ENCODE measurements at places on chromosomes 7 and 10. TPM values are rescaled to one million over a fixed set of nuclear protein-coding genes. Genes with fewer than 3 reads are reported as not detected.
A peak's percentile ranks its signal among the peaks of the same experiment; 100 is the strongest.

- no peaks in the 10 kb centered on the region for H3K36me3 ChIP-seq
- H3K4me3 ChIP-seq, result no peak overlapping the region
- no peaks in the 10 kb centered on the region for H3K4me1 ChIP-seq
- DNase-seq, result no peak
- H3K27me3 ChIP-seq, result no peaks in the 10 kb centered on the region
Measured at GRCh38 chr7:39721345-39721744, 98.0 kb downstream of the RALA start.

Gene IFIT3
- total RNA-seq, result 27.2 TPM

DNA sequence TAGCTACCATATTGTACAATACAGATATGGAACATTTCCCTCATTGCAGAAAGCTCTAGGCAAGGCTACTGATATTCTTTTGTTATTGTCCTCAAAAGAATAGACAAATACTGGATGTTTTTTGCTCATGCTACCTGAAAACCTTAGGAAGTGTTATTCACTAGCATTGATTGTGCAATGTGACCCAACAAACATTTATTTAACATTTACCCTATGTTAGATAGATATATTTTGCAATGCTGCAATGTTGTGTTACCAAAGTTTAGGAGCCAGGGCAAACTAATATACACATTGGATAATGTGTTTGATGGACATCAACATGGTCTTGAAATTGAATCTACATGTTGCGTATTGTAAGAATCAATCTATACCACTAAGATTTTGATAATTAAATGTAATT lies 112.8 kb upstream of the CREB5 start:
- no peaks in the 10 kb centered on the region for H3K4me1 ChIP-seq
- no peak for DNase-seq
- H3K4me3 ChIP-seq, result no peak overlapping the region
- no peaks in the 10 kb centered on the region for H3K27me3 ChIP-seq
- H3K27ac ChIP-seq, result no peak overlapping the region

Gene TBX20
- 2.2 TPM for total RNA-seq

DNA sequence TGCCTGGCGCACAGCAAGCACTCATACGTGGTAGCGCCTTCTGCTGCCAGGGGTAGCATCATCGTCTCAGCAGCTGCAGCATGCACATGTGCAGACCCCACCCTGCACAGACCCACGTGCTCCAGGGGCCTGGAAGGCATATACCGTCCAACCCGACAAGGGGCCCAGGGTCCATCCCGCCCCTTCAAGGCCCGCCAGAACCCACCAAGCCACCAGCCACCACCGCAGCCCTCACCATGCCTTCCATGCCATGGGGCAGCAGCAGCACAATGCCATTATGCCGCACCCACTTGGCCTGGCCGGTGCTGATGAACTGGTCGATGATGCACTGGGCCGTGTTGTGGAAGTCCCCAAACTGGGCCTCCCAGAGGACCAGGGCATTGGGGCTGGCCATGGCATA lies 22.7 kb downstream of the OGDHL start:
- no peaks in the 10 kb centered on the region for H3K4me1 ChIP-seq
- no peaks in the 10 kb centered on the region for H3K36me3 ChIP-seq
- peak; percentile 66 for DNase-seq
- H3K27me3 ChIP-seq, result no peaks in the 10 kb centered on the region
- H3K4me3 ChIP-seq, result no peak overlapping the region
- no peak overlapping the region for H3K27ac ChIP-seq

Gene CDHR3
- total RNA-seq, result 148 TPM

GRCh38 chr7:17697128-17697881 lies 243.0 kb downstream of the SNX13 start:
- DNase-seq, result no peak
- H3K27me3 ChIP-seq, result no peaks in the 10 kb centered on the region
- no peak overlapping the region for H3K4me3 ChIP-seq

DNA sequence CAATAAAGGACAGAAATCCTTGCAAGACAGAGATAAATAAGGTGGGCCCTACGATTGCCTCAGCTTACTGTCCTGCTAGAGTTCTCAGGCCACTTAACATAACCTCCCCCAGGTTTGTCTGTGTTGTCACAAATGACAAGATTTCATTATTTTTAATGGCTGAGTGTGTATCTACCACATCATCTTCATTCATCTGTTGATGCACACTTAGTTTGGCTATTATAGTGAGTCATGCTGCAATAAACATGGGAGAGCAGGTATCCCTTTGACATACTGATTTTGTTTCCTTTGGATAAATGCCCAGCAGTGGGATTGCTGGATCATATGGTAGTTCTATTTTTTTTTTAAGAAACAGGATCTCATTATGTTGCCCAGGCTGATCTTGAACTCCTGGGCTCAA lies 60.6 kb downstream of the PRTFDC1 start:
- H3K27ac ChIP-seq, result no peak overlapping the region
- H3K4me3 ChIP-seq, result no peak overlapping the region
- H3K36me3 ChIP-seq, result no peaks in the 10 kb centered on the region
- no peaks in the 10 kb centered on the region for H3K27me3 ChIP-seq
- H3K4me1 ChIP-seq, result peaks cover 8% of the 10 kb centered on the region
- DNase-seq, result no peak

GRCh38 chr10:87505366-87506111 lies 846 bp downstream of the MINPP1 start:
- H3K4me1 ChIP-seq, result peaks cover 5% of the 10 kb centered on the region
- peak; percentile 74 for DNase-seq
- H3K36me3 ChIP-seq, result no peaks in the 10 kb centered on the region
- peak overlapping the region; percentile 78 for H3K27ac ChIP-seq
- no peaks in the 10 kb centered on the region for H3K27me3 ChIP-seq

Gene NUTM2B
- total RNA-seq, result 6.3 TPM

DNA sequence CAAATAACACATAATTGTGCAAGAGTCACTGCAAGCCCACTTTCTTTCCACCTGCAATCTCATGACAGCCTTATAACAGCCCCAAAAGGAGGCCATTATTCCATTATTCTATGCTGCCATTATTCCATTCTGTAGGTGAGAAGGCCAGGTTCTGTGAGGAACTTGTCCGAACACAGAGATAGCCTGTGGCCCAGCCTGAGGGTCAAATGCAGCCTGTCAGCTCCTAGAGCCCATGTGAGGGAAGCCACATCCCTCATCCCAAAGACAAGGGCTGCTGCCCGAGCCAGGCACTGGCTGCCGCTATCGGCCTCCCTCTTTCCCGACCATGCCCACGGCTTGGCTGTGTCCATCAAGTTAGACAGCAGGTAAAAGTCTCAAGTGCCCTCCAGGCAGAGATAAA lies 24.1 kb upstream of the C10orf71 start:
- H3K4me1 ChIP-seq, result peaks cover 10% of the 10 kb centered on the region
- no peak overlapping the region for H3K4me3 ChIP-seq
- no peaks in the 10 kb centered on the region for H3K36me3 ChIP-seq
- DNase-seq, result no peak
- no peaks in the 10 kb centered on the region for H3K27me3 ChIP-seq

Gene HMX3
- not detected for total RNA-seq

- DNase-seq, result no peak
- H3K4me3 ChIP-seq, result no peak overlapping the region
- H3K36me3 ChIP-seq, result no peaks in the 10 kb centered on the region
- no peak overlapping the region for H3K27ac ChIP-seq
- no peaks in the 10 kb centered on the region for H3K4me1 ChIP-seq
Measured at GRCh38 chr10:61081301-61081700, 137.3 kb upstream of the RHOBTB1 start.

DNA sequence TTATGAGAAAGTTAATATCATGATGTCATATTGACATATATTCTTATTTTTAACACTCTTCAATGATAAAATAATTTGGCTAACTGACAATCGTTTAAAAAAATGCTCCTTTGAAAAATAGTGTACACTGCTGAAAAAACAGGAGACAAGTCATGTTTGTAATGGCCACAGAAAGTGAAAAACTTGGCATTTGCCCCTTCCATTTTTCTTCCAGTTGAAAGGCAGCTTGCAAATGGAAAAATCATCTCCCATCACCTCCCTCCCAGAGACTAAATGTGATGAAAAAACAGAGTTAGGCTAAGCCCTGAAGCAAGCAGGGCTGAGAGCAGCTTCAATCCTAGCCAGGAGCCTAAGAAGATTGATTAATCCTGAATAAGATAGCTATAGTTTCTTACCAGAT lies 160.4 kb downstream of the SKAP2 start:
- no peak overlapping the region for H3K27ac ChIP-seq
- H3K4me3 ChIP-seq, result no peak overlapping the region
- no peaks in the 10 kb centered on the region for H3K27me3 ChIP-seq
- no peak for DNase-seq
- H3K36me3 ChIP-seq, result no peaks in the 10 kb centered on the region

Gene MAPK8
- total RNA-seq, result 33.6 TPM

DNA sequence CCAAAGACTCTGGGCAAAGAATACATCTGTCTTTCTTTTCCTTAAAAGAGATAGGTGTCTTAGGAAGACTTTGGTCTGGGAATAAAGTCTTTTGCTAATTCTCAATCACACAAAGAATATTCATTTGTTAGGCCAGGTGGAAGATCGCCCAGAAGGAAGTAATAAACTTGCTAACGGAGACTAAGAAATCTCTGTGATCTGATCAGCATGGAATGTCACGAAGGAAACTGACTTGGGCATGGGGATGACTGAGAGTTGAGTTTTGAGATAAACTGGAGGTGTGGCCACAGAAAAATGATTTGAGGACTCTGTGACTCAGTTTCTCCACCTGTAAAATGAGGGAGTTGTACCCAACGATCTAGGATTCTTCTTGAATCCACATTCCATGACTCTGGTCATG lies 161.1 kb upstream of the SVIL start:
- no peak for DNase-seq
- no peak overlapping the region for H3K4me3 ChIP-seq
- no peaks in the 10 kb centered on the region for H3K27me3 ChIP-seq
- peak overlapping the region; percentile 24 for H3K27ac ChIP-seq

GRCh38 chr10:33326933-33327332 lies 7.5 kb downstream of the NRP1 start:
- H3K4me3 ChIP-seq, result no peak overlapping the region
- H3K27ac ChIP-seq, result no peak overlapping the region
- no peaks in the 10 kb centered on the region for H3K27me3 ChIP-seq
- H3K4me1 ChIP-seq, result peaks cover 30% of the 10 kb centered on the region
- no peaks in the 10 kb centered on the region for H3K36me3 ChIP-seq

DNA sequence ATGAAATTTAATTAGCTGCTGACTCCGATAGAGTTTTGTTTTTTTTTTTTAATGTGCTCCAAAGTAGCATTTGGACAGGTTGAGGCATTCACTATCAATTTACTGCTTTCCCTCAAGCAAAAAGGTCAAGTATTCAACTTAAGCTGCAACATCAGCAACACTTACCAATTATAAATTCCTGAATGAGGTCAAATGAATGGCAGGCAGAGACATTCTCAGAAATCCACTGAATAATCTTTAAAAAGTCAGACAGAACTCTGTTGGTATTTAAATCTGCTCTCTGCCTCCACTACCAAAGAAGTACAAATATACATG lies 62.8 kb downstream of the GSAP start:
- H3K4me1 ChIP-seq, result peaks cover 17% of the 10 kb centered on the region
- no peaks in the 10 kb centered on the region for H3K36me3 ChIP-seq
- H3K27me3 ChIP-seq, result no peaks in the 10 kb centered on the region
- no peak overlapping the region for H3K4me3 ChIP-seq

Gene AQP1
- total RNA-seq, result 734 TPM

Gene SP8
- total RNA-seq, result not detected

Gene ELMO1
- total RNA-seq, result 71.8 TPM

Gene C10orf62
- total RNA-seq, result not detected

DNA sequence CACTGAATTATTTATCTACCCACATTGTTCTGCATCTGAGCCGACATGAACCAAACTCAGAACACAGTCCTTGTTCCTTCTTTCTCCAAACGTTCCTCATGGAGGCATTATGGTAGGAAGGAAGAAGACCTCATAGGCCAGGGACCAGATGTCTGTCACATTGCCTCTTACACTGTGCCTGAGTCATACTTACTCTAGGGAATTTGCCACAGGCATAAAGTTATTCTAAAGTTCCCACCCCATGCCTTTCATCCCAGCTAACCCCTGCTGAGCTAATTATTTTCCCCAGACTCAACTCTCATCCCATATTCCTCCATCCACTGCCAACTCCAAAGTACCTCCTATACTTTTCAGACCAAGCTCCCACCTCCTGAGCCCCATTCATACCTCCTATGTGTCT lies 21.2 kb downstream of the MAT1A start:
- DNase-seq, result no peak
- no peaks in the 10 kb centered on the region for H3K36me3 ChIP-seq
- no peaks in the 10 kb centered on the region for H3K27me3 ChIP-seq
- H3K27ac ChIP-seq, result no peak overlapping the region
- H3K4me3 ChIP-seq, result no peak overlapping the region

DNA sequence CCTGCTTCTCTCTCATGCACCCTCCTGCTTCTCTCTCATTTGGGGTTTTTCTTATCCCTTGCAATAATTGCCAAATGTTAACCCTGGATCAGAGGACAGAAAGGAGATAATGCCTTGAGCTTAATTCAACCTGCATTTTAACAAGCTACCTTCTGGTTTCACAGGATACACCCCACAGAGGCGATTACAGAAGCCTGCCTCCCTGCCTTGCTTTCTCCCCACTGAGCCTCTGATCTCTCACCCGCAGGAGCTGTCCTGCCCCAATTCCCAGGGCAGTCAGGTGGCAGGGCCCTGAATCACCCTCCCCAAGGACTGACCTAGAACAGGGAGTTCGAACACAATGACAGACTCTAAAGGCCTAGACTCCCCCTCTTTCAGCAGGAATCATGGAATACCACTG lies 959.5 kb downstream of the GRID1 start:
- DNase-seq, result no peak
- no peak overlapping the region for H3K27ac ChIP-seq
- no peaks in the 10 kb centered on the region for H3K4me1 ChIP-seq
- no peaks in the 10 kb centered on the region for H3K36me3 ChIP-seq
- H3K4me3 ChIP-seq, result no peak overlapping the region
- no peaks in the 10 kb centered on the region for H3K27me3 ChIP-seq

Gene SLC16A12
- total RNA-seq, result 2.4 TPM

Gene DNAJC12
- 1.8 TPM for total RNA-seq

GRCh38 chr10:33521062-33521461 lies 186.6 kb upstream of the NRP1 start:
- no peak overlapping the region for H3K27ac ChIP-seq
- DNase-seq, result no peak
- H3K36me3 ChIP-seq, result no peaks in the 10 kb centered on the region
- no peak overlapping the region for H3K4me3 ChIP-seq
